ENCODE measurements at places on chromosomes 5 and 9. TPM values are rescaled to one million over a fixed set of nuclear protein-coding genes. Genes with fewer than 3 reads are reported as not detected.

The DNAJB5 gene
- 8.0 TPM for total RNA-seq

The SPINK13 gene
- not detected for total RNA-seq

The TEX53 gene
- not detected for total RNA-seq

The CSF2 gene
- total RNA-seq = not detected

The SHOC1 gene
- not detected for total RNA-seq

The SLC6A7 gene
- not detected for total RNA-seq

The LECT2 gene
- total RNA-seq = not detected

The COL15A1 gene
- total RNA-seq = 73.3 TPM

The MPDZ gene
- 46.0 TPM for total RNA-seq

The PCDHA10 gene
- total RNA-seq = 1.8 TPM

The CCL27 gene
- total RNA-seq = not detected

The NME5 gene
- 0.71 TPM for total RNA-seq

The CCDC69 gene
- 184 TPM for total RNA-seq

The BASP1 gene
- total RNA-seq = 46.9 TPM

The ESM1 gene
- not detected for total RNA-seq

The TRIP13 gene
- 1.2 TPM for total RNA-seq

The INSL6 gene
- not detected for total RNA-seq

The ABHD17B gene
- total RNA-seq = 14.3 TPM

The SHC3 gene
- 1.8 TPM for total RNA-seq

The ADAMTSL1 gene
- 3.4 TPM for total RNA-seq

The NDUFA8 gene
- total RNA-seq = 47.5 TPM

The FOXD4L6 gene
- not detected for total RNA-seq

The GRIA1 gene
- 3.2 TPM for total RNA-seq

The FAM153A gene
- total RNA-seq = 1.0 TPM

The CDH9 gene
- not detected for total RNA-seq

The DELE1 gene
- 74.0 TPM for total RNA-seq

The ARSI gene
- 0.58 TPM for total RNA-seq

The NUTM2F gene
- not detected for total RNA-seq

The NKD2 gene
- 17.1 TPM for total RNA-seq

The SPARC gene
- total RNA-seq = 1,881 TPM

The TSLP gene
- total RNA-seq = 1.5 TPM

The LMX1B gene
- total RNA-seq = 0.77 TPM

The GABRG2 gene
- total RNA-seq = not detected

The DBH gene
- not detected for total RNA-seq

The ANKRD18B gene
- not detected for total RNA-seq

The TAF11L7 gene
- not detected for total RNA-seq

The AHRR gene
- 4.5 TPM for total RNA-seq

The FOXD1 gene
- 0.32 TPM for total RNA-seq

The PTGER4 gene
- 14.8 TPM for total RNA-seq

The HNRNPA0 gene
- total RNA-seq = 24.3 TPM

The PFN3 gene
- total RNA-seq = not detected

The TRPM3 gene
- 0.48 TPM for total RNA-seq

The POC5 gene
- total RNA-seq = 4.9 TPM

The RAB3C gene
- 8.4 TPM for total RNA-seq

The MEF2C gene
- 62.2 TPM for total RNA-seq

The ADGRD2 gene
- not detected for total RNA-seq

The MLANA gene
- total RNA-seq = not detected

The HSDL2 gene
- total RNA-seq = 90.0 TPM

The OR1L4 gene
- total RNA-seq = not detected

The IRX2 gene
- total RNA-seq = 0.45 TPM

The PCDHGA5 gene
- 2.7 TPM for total RNA-seq

The ECM2 gene
- total RNA-seq = 71.3 TPM

The SLC6A3 gene
- not detected for total RNA-seq

The LYRM7 gene
- total RNA-seq = 7.7 TPM

The PRLR gene
- 2.4 TPM for total RNA-seq

The OR13F1 gene
- total RNA-seq = not detected

The ZNG1F gene
- 3.8 TPM for total RNA-seq

Measured in mesenteric fat pad (tissue), 1 donor.